NCI-H1930 (cell line): ENCODE measurements at places on chromosomes 2 and 18.

DNA sequence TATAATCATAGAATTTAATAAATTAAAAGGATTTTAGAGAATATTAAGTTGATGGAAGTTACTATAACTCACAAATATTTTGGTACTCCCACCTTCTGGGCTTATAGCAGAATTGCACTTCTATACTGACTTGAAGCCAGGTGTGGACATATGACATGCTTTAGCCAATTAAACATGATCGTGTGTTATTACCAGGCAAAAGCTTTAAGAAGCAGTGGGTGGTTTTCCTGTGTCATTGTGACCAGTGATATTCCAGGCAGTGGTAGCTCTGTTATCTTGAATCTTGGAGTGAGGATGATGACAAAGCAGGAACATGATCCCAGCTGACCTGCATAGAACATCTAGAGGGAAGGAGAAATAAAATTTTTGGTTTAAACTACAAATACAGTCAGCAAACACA is 370.9 kb upstream of the ZEB2 start:
- no peak for DNase-seq

GRCh38 chr2:236728916-236729670 is 159.5 kb downstream of the ACKR3 start:
- DNase-seq = no peak

- DNase-seq = peak; percentile 89
Measured at GRCh38 chr2:19989667-19990415, at the start of gene WDR35. Gene WDR35 (minus strand): TSS chr2:19990105. CDS start chr2:19990015, 90 bp downstream.

GRCh38 chr18:28439870-28440269 is 262.9 kb upstream of the CDH2 start:
- DNase-seq = no peak

GRCh38 chr2:60883896-60884295 is 2.5 kb downstream of the REL start:
- DNase-seq = no peak

DNA sequence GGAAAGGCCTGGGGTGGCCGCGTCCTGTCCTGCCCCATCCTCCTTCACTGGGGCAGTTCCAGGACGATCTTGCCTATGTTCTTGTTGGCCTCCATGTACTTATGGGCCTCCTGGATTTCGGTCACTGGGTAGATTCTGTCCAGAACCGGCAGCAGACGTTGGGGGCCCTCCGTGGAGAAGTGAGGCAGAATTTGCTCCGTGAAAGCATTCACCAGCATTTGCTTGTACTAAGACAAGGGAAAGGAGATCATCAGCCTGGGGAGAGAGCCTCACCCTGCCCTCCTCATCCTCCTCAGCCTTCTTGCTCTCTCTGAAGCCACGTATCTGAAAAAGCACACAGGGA is 1.4 kb upstream of the SF3B6 start:
- DNase-seq = no peak

GRCh38 chr2:46913471-46914381 is 1.9 kb downstream of the MCFD2 start:
- no peak for DNase-seq

DNA sequence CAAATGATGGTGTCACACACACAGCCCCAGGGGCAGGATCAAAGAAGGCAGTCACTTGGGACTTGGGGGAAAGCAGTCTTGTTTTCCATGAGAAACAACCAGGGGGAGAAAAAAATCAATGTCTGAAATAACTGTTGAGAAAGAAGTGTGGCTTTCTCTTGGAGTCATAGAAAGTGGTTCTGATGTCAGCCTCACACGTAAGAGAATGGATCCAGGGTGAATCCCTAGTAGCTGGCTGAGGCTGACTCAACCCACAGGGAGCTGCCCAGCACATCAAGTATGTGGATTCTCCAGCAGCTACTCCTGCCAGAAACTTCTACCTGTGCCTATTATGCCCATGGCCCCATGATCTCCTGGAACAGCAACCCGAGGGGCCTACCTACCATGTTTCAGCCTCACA is 33.6 kb upstream of the ZBTB7C start:
- DNase-seq = no peak

DNA sequence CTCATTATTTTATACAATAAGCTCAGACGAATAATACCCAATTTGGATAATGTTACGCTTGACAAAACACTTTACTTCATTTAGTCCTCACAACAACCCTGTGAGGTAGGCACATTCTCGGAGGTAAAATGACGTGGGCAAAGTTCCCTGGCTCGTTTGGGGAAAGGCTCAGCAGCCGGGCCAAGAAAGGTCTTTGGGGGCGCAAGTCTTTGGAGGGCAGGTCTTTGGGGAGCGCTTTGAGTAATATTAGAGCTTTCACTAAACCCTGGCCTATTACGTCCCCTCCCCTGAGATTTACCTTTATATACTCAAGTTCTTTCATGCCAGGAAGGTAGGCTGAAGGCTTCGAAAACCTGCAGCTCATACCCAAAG is 427 bp downstream of the RBKS start:
- DNase-seq = no peak

DNA sequence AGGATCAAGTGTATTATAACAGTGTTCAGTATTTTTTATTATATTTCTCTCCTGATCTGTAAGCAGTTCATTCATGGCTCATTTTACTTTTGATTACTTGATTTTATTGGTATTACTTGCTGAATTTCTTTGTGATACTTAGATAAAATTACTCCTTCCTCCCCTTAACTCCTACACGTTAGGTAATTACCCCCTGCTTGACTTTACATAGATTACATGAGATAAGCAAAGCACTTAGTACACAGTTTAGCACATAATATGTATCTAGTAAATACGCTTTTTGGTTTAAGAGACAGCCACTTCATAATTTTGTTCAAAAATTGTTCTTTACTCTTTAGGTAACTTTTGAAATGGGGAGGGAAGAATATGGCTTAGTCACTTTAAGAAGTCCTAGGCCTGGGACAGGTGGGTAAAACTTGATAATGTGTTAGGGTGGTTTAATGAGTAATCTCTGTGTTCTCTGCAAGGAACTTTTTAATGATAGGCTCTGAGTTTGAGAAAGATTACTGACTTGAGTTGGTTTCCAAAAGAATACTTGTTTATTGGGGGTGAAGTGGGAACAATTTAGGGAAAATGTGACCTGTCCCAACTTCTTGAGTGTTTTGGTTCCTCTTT is 80.9 kb downstream of the NCOA1 start:
- DNase-seq = no peak

- no peak for DNase-seq
Measured at GRCh38 chr2:74495440-74495839, 4.0 kb downstream of the LBX2 start.

GRCh38 chr2:156398176-156398575 is 38.0 kb upstream of the GPD2 start:
- DNase-seq = no peak

GRCh38 chr2:63049970-63050333 is 678 bp upstream of the OTX1 start:
- no peak for DNase-seq

GRCh38 chr2:102065675-102066252 is 74.0 kb downstream of the IL1R2 start:
- no peak for DNase-seq

- DNase-seq = no peak
Measured at GRCh38 chr2:24353364-24353763, 7.0 kb downstream of the ITSN2 start.

- DNase-seq = peak; percentile 83
Measured at GRCh38 chr2:102240640-102241370, 54.0 kb downstream of the IL1RL2 start.

GRCh38 chr18:55322178-55322735 is 265.7 kb downstream of the TCF4 start:
- DNase-seq = no peak

DNA sequence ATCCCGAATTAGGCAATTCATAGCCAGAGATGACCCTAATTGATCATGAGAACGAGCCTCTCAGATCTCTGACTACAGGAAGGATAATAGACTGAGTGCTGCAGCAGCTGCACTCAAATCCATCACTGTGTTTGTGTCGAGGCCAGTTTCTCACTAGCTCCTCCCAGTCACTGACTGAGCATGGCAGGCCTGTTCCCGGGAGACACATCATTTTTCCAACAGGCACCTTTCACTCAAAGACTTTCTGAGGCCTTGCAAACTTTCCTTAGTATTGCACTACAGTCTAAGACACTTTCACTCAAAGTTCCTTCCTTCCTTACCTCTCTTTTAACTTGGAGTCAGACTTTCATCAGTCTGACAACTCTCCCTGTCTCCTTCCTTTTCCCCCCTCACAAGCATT is 13.7 kb downstream of the SOS1 start:
- no peak for DNase-seq

DNA sequence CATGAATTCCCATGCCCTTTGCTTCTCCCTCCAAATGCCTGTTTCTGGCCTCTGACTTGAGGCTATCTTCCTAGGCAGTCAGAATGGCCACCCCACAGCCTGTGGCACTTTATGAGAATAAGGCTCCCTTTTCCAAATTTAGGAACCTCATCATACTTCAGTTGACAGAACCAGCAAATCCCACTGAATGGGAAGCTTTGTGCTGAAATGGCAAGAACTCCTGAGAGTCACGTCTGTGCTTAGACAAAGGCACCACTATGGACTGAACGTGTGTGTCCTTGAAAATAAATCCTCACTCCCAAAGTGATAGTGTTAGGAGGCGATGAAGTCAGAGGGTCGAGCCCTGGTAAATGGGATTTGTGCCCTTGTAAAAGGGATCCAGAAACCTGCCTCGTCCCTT is 559.9 kb upstream of the SOX11 start:
- no peak for DNase-seq

DNA sequence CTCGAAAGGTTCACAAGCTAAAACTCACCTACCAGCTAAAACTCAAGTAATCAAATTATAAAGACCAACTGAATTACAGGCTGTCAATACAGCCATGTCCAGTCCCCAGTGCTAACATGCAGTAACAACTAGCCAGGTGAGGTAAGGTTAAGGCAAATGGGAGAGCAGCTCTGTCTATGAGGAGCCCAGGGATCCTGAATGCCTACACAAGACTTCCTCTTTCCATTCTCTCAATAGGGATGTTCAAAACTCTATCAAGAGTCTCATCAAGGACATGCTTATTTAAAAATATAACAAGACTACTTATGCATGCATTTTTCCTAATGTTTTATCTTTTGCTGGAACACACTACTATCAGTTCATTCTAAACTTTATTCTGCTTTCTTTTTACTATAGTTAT is 20.4 kb downstream of the REV1 start:
- no peak for DNase-seq

DNA sequence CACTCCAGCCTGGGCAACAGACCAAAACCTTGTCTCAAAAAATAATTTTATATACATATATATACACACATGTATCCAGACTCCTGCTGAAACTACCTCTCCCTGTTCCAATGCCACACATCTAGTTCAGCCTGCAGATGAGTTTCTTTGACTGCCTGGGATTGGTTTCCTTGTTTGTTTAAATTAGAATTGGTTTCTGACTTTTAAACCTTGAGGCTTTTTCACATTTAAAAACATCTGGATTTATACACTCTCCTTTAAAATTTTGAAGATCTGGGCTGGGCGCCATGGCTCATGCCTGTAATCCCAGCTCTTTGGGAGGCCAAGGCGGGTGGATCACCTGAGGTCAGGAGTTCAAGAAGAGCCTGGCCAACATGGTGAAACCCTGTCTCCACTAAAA is 21.8 kb upstream of the CXCR1 start:
- no peak for DNase-seq

DNA sequence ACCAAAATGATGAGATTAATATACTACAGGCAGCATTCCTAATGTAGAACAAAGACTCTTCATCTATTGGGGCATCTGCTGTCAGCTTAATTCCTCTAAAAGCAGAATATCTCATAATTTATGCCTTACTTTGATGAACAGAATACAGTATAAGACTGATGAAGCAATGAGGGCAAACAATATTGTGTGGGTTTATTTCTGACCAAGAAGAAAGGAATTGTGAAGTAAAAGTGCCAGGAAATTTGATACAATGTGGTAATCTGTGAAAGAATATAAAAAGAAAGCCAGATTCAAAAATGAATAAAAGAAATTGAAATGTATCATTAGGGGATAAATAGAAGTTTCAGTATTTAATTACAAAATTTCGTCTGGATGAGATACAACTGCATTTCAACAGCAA is 78.8 kb upstream of the TTC21B start:
- no peak for DNase-seq

DNA sequence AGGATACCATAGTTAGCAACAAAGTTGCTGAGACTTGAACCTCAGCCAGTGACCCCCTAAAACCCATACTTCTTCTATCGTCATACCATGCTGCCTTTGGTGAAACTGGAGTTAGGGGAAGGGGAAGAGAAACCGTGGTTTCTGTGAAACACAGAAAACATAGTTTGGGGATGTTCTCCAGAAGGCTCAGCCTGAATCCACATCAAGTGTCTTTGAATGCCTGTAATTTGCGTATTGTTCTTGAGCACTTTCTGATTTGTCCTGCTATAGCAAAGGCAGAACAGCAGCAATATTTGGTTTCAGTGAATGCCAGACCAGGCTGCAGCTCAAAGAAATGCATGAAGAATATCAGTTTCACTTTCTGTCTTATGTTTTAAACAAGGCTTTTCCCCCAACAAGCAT is 258.7 kb downstream of the TTC32 start:
- DNase-seq = no peak

DNA sequence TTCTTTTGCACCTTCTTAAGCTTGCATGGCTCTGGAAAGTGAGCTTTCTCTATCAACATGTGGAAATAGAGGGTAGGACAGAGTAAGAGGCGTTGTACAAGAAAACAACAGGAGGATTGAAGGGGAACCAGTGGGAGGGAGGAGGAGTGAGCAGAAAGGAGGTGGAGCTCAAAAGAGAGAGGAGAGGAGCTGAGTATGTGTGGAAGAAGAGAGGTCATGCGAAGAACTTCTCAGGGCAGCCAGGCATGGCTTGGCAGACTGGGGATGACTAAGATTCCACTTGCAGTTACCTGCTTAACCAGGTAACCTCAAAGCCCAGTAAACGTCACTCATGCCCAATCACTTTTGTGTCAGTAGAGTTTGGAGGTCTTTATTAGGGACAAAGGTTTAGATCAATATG is 105.1 kb downstream of the BCL2L11 start:
- no peak for DNase-seq
